ENCODE measurements at places on chromosomes 2 and 18.

DNA sequence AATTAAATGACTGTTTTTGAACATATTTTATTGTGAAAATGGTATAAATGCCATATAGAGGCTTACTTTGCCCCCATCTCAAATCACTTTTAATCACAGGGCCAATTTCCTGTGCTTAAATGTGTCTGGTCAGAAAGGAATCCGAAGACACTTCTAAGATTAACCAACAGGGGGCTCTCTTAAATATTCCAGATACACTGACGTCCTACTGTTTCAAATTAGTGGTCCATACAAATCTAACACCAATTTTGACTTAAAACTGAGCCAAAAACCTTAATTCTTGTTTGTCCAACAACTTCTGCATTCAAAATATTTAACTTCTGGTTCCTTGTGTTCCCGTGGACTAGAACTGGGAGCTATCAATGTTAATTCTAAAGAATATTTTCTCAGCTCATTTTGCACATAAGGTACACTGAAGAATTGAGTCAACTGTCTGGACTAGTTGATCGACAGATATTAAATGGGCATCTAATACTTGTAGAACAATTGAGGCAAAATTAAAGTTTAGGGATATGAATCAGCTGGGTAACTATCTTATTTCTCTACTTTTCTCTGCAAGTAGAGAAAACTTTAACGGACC, 557.5 kb downstream of the ARHGAP15 start:
- DNase-seq: no peak

DNA sequence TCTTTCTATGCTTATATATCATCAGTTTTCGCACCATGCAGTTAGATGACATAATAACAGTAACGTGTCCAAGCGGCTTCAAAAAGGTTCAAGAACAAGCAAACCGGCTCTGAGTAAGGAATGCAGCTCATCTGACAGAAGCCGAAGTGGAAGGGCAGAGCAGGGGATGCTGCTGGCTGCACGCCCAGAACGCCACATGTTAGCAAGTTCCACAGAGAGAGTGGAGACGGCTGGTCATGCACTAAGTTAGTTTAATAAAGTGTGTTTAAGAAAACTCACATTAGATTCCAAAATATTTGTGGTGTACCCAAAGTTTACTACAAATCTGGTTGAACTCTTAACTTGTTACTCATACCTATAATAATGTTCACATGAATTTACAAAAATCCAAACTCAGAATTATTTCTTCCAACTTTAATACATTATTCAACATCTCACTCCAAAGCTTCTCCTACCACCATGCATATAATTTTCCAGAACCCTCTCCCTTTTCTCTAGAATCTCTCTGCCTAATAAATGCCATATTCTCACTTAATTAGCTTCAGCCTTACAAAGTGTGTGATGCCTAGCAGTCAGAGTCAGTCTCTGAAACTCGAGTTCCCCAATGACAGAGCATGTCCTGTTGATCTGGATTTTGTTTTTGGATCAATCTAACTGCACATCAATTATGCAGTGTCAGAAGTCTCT, 170.0 kb downstream of the DNAH7 start:
- no peak for DNase-seq

DNA sequence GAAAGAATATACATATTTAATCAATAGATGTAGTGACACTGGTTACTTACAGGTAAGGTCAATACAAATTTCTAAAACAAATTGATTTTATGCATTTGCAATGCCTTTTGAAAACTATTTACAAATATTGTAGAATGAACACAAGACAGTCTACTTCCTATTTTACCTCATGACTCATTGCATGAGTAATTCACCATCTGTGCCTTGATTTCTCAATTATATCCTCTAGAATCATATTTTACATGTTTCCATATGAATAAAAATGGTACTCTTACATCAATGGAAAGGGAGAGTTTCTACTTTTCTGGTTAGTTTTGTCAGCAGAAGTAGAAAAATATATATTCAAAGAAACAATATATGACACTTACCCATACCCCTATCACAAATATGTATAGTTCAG, 203.8 kb upstream of the CDH7 start:
- DNase-seq: no peak

- no peak for DNase-seq
Measured at GRCh38 chr18:21203542-21204241, 38.3 kb upstream of the GREB1L start.

DNA sequence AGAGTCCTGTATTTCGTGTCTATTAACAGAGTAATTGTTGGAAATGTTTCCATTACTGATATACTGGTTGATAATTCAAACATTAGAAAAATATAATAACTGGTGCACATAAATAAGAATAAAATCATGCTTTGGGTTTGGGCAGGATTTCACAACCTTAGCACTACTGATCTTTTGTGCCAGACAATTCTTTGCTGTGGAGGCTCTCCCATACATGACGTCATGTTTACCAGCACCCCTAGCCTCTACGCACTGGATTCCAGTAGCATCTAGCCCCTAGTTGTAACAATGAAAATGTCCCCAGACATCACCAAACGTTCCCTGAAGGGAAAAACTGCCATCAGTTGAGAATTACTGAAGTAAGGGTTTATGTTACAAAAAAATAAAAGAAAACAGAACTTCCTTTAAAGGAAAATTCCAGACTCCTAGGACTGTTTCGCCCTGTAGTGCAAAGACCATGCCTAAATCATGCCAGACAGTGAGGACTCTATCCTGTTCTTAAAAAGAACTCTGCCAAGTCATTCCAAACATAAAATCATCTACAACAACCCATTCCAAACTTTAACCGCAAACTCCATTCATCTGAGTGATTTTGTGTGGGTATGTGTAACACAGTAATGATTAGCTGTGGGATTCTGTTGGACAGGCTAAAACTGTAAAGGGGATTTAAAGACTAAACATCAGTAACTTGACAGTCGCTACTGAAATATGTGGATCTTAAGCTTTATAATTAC, 313.4 kb upstream of the CCDC68 start:
- no peak for DNase-seq

DNA sequence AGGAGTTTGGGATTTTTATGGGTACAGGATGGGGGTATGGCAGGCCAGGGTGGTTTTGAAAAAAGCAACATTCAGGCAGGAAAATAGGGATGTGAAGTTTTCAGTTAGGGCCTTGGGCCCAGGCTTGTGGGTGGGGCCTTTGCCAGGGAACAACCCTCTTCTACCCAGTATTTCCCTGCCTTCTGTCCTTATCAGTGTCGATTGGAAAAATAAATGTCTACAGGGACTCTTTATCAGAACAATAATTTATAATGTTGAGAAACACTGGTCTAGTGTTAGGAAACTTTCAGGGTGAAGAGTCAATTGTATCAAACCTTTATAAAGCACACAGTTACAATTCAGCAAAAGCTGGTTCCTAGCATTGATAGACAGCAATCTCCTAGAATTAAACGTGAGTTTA, 214.1 kb upstream of the NABP1 start:
- DNase-seq: no peak

GRCh38 chr2:172204309-172204708, 101.6 kb upstream of the DLX2 start:
- DNase-seq: no peak

DNA sequence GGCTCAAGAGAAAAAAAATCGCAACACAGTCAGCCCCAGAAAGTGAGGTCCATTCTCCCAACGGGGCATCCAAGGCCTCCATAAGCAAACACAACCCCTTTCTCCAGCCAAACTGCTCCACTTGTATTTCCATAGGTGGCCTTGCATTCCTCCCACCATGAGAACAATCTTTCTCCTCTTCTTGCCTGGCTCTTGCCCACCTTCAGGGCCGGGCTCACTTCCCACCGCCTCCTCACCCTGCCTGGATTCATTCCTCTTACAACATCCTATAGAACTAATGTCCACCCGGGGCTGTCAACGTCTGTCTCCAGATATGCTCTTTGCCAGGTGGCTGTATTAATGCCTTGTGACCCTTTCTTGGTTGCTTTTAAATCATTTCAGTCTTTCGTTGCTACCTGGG, 124.5 kb downstream of the SMAD7 start:
- DNase-seq: no peak

GRCh38 chr2:74226648-74227213, 28.3 kb downstream of the MTHFD2 start:
- no peak for DNase-seq

DNA sequence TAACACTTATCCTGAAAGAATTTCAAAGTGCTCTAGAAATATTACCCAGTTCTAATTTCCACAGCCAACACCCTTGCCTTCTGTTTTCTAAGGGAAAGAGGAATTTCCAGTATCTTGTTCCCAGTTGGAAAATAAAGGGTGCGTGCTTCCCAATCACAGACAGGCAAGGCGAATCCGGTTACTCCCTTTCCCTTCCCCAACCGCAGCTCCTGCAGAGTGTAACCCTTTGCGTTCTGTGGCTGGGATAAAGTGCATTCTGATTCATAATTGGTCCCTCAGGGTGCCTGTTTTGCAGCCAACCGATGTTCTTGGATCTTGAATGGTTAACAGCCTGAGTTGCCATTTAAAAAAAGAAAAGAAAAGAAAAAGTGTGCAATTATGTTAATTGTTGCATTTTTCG, 40.6 kb upstream of the PGAP1 start:
- no peak for DNase-seq

DNA sequence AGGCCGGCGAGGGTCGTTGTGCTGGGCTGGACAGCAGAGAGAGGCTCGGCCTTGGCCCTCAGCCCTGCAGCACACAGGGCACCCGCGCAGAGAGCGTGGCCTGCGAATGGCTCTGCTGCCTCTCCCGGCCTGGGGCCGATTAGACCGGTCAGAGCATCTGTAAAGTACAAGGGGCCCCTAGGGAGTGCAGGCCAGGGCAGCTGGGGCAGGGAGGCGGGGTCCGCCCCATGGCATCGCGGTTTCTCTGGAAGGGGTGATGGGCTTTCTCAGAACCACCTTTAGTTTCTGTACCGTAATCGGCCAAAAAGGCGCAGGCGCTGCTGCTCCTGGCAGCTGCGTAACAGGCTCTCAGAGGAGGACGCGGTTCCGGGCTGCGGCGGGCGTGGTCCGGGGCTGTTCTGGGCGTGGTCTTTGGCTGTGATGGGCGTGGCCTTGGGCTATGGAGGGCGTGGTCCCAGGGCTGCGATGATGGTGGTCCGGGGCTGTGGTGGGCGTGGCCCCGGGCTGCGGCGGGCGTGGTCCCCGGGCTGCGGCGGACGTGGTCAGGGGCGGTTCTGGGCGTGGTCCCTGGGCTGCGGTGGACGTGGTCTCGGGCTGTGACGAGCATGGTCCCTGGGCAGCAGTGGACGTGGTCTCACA, 1.5 kb upstream of the GPR148 start:
- peak; percentile 77 for DNase-seq

GRCh38 chr18:56661360-56662062, 10.4 kb downstream of the WDR7 start:
- DNase-seq: no peak
